SK-N-MC (cell line): ENCODE measurements at places on chromosomes 4 and X.

- no peak for DNase-seq
Observed at GRCh38 chr4:38671592-38671940, 7.6 kb downstream of the KLF3 start.

DNA sequence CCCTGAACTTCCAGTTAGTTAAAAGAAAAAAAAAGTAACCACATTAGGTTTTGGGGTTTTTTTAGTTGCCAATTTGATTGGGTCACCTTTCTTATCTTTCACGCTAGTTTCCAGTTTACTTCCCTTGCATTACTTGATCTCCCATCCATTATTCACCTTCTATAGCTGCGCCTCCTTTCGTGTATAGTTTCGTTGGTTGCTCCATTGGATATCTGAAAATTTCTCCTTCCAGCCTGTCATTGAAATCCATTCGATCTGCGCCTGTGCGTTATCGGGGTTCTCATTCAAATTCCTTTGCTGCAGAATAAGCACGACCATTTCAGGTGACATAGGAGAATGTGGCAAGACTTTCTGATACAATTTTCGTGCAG is 764 bp downstream of the TRAPPC11 start:
- no peak for DNase-seq

DNA sequence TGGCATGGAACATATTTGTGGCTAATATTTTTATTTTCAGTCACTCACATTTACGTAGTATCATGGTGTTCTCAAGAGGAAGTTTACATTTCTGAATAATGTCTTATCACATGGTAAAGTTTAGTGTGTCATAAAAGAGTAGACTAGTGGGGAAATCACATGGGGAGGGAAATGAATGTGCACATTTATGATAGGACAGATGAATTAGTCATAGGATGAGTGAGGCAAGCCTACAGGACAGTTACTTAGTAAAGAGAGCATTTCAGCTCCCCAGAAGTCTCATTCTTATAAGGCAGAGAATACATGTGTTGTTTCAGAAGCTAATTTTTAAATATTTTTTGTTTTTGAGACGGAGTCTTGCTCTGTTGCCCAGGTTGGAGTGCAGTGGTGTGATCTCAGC is 6.2 kb downstream of the GK start:
- DNase-seq, result no peak

DNA sequence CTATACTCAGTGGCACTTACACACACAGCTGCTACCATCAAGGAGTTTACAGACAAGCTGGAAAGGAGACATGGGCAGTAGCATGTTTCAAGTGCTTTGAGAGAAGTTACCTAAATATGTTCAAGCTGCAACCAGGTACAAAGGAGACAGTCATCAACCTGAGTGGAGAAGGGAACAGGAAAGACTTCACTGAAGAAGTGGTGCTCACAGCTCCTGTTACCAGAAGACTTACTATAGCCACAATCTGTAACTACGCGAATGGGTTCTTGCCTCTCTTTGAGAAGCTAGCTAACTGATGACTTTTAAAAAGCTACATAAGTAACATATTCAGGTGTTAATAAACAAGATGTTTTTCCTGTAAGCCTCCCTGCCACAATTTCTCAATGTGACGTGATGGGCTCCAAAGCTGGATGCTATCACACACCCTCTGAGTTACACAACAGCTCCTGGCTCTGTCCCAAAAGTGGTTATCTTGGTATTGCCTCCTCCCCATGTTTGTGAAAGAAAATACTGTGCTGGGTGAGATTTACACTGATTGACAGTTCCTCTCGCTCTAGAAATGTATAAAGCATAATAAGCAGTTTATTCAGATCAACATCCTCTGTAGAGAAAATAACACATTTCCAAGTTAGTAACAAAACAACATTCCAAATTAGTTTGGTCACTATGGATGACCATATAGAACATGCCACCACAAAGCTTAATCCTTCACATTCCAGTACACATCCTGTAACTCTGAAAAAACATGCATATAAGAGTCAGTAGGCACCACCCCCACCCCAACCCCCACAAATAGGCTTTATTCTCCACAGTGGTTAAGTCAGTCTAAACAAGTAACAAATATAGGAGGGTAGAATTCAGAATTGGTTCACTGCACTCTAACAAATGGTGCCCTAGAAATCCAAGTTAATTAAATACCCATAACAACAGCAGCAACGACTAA is 81.8 kb downstream of the FRYL start:
- DNase-seq, result no peak

DNA sequence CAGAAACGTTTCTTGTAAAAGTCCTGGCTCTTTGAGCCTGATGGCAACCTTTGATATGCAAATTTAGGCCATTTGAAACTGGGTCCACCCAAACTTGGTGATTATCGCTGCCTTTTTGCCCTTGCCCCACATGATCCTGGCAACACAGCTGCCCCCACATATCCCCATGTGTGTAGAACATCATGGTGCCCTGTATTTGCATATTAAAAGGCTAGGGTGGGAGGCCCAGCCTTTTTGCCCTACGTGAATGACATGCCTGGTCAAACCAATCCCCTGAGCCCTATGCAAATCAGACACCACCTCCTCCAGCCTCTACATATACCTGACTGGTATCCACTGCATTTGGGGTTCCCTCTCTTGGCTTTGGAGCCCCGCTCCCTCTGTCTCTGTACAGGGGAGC is 202.4 kb downstream of the MAB21L2 start:
- DNase-seq, result no peak

DNA sequence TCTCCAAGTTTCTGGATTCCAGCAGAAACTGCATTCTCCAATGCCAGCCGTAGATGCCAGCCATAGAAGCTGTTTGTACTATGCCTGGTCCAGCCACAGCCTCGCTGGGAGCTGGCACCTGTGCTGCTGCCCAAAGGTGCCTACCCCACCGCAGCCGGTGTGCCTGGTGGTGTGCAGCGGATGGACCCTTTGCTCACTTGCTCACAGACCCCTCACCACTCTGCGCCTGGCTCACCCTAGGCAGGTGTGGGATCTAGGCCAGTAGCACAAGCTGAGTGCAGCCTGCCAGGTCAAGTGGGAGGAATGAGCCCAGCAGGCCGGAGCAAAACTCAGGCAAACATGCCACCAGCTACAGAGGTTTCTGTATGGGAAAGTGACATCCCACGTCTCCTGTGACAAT is 463.2 kb downstream of the ADGRL3 start:
- no peak for DNase-seq

- DNase-seq, result no peak
Observed at GRCh38 chr4:125808022-125808421, 493.3 kb downstream of the FAT4 start.

GRCh38 chrX:25154168-25154567 is 138.4 kb upstream of the ARX start:
- DNase-seq, result no peak
